T-helper 9 cell (primary cell): ENCODE measurements at places on chromosomes 3 and 15.

DNA sequence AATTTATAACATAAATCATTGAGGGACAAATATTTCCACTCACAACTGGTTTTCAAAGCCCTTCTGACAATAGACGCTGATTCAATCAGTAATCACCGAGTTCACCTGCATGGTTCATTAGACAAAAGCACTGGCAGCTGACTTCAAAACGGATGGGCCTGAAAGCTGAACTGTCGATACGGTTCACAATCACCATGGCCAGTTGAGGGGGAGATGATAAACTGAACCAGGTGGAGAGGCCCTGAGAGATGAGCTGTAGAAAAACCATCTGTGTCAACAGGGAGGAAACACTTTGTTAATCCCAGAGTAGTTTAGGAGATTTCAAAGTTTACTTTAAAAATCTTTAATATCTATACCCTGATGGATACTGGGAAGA is 75.0 kb downstream of the PEX5L start:
- DNase-seq = no peak

DNA sequence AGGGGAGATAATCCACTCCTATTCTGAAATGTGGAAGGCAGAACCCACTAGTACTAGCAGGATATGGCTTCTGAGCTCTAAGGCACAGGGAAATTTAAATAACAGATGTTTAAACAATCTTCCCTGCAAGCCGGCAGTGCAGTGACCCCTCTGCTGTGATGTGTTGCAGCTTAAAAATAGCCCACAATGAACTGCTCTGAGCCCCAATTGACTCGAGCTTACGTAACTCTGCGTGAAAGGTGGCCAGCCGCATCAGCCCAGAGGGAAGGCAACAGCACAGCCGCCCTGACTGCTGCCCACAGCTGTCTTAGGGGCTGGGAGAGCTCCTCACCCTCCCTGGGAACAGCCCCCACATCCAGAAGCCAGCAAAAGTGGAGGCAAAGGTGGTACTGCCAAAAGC is 12.5 kb upstream of the CAMKV start:
- no peak for DNase-seq

- DNase-seq = no peak
These were observed 99.1 kb downstream of the NR1I2 start for GRCh38 chr3:119880966-119881365.

GRCh38 chr3:123679712-123680386 is 95.0 kb upstream of the HACD2 start:
- no peak for DNase-seq

DNA sequence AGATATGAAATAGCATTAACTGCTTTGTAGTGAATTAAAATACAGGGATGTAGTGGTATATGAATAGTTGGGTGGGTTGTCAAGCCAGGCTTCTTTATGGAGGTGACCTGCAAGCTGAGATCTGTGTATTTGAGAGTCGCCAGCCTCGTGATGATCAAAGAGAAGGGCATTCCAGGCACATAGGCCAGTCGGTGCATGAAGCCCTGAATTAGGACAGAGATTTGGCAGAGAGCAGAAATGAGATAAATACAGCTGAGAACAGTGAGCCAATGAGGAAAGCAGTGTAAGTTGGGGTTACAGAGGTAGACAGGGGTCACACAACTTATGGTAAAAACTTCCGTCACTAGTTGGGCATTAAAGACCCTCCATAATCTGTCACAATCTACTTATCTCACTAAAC is 641.9 kb downstream of the OTOL1 start:
- DNase-seq = no peak

GRCh38 chr3:140723576-140723975 is 45.7 kb downstream of the TRIM42 start:
- DNase-seq = no peak

- DNase-seq = no peak
These were observed 291.0 kb upstream of the SATB1 start for GRCh38 chr3:18716101-18716500.

DNA sequence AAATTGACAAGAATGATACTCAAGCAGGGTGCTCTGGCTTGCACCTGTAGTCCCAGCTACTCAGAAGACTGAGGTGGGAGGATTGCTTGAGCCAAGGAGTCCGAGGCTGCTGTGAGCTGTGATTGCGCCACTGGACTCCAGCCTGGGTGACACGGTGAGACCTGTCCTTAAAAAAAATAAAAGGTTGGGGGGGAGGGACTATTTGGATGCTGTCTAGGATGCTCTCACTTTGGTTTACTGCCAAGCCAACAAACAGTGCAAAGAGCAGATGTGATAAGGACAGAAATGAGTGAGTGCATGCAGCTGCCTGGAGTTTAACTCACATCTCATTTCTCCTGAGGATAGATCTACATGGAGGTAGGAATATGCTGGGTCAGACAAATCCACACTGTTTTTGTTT is 130.0 kb downstream of the FRMD4B start:
- DNase-seq = no peak

DNA sequence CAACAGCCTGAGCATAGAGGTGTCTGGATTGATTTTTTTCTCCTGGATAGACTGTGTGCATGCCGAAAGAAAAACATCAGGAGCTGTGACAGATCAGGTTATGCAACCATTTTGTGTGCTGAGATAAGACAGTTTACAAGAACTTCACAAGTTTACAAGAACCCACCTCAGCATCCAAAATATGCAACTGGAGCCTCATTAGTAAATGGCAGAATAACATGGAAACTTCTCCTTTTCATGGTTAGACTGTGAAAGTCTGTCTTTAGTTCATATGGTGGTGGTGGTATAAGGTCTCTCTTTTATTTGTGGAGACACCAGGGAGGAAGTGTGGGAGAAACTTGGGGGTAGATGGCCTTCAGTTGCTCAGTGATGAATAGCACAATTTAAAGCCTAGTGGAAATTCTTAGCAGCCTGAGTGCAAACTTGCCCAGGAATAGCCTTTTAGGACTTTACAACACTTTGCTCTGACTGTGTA is 3.7 kb upstream of the ZNF609 start:
- DNase-seq = no peak

GRCh38 chr3:113783463-113783862 is 36.6 kb downstream of the ATP6V1A start:
- DNase-seq = no peak

DNA sequence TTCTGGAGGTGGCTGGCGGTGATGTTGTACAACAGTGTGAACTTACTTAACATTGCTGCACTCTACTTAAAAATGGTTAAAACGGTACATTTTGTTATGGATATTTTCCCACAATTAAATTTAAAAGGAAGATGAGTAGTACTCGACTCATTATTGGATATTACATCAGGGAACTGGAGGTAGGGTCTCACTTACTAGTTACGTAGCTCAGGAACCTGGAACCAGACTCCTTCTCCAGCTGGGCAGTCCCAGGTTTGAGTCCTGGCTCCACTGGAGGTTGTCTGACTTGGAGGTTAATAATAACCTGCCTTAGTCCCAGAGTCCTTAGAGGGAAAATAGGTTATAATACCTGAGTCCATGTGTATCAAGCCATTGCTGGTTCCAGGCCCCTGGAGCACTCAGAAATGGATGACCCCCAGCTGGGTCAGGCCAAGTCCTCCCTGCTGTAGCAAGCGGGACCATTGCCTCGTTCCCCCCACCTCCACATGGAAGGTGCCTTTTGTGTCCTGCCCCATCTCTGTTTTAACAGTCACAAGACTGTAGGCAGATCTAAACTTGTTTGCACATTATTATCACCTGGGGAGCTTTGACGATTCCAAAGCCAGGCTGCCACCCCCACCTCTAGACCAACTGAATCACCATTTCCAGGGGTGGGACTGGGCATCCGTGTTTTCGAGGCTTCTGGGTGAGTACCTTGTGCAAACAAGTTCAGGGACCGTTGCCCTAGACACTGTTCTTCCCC is 126.6 kb downstream of the IGF1R start:
- DNase-seq = no peak

DNA sequence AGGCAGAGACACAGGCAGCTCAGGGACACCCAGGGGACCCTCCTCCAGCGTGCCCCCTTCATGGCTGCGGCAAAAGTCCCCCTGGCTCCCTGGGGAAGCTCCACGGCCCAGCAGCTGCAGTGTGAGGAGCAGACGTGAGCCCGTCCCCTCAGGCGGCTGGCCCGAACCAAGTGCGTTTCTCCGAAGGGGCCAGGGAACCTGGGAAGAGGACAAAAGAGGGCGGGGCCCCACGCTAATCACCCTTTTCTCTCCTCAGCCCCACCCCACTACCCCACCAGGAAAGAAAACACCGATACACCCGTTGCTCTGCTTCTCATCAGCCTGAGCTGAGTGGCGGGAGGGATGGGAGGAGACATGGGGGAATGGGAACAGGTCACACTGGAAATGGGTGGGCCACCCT is at the start of gene MUC4:
MUC4 (minus strand) TSS at position 174 of the 400 bp plus-strand sequence; CDS start at position 62, 112 bp downstream.
- no peak for DNase-seq

DNA sequence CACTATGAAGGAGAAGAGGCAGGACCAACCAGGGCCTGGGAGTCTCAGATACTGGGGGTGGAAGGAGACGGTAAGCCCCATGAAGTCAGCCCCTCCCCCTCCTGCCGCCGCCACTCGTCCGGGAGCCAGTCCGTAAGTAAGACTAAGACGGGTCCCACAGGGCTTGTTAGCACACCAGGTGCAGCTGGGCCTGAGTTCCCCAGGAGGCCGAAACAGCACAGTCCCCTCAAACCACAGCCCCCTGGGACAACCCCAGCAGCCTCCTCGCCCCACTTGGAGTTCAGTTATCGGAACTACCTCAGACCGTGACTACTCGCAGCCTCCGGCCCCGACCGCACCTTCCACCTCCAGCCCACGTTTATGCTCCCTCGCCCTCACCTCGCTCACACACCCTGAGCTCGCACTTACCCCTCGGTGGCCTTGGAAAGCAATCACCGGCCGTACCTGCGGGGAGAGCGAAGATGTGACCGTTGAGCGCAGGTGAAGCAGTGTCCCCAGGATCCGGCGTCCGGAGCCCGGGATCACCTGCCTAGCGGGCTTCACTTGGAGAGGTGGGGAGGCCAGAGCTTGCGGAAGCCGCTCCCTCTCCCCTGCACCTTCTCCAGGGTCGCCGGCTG is 557 bp downstream of the ELL3 start:
- peak; percentile 10 for DNase-seq

- DNase-seq = no peak
These were observed 470.2 kb upstream of the ADAMTS9 start for GRCh38 chr3:65158023-65158422.

- DNase-seq = no peak
These were observed 15.9 kb upstream of the DRD3 start for GRCh38 chr3:114194750-114195149.

- DNase-seq = no peak
These were observed 2.8 kb downstream of the FURIN start for GRCh38 chr15:90871139-90871715.

- no peak for DNase-seq
These were observed 28.4 kb downstream of the CRTC3 start for GRCh38 chr15:90558171-90558573.

DNA sequence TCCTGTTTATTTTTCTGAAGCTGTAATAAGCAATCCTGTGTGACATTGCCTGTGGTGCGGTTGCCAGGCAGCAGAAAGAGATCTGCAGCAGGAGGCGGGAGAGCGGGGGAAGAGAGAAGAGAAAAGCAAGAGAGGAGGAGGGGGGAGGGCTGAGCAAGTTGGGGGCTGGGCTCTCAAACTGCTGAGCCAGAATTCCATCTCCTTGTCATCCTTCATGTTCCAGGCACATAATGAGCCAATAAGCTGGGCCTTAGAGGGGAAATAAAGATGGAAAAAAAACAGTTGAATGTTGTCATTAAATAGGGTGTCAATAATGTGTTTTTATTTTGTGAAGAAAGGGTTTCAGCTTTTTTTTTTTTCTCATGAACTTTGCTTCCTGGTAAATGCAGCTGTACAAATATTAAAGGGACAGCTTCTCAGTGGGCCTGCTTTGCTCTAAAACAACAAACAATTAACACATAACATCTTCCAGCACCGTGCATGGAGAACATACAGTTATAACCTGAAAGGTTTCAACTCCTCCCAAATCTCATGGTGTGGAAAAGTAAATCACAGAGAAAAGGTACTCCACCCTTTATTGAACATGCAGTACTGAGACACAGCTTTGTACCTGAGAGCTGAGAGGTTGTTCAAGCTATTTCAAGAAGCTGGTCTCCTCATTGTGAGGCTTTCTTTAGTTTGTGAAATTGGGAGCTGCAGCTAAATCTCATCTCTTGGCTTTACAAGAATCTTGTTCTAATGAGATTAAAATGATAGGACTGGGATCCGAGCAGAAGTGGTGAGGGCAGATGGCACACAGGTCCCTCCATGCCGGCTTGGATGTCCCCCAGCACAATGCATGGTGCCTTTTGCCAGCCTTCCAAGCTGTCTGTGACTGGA is 451.1 kb upstream of the KCNMB2 start:
- peak; percentile 3 for DNase-seq

- DNase-seq = no peak
These were observed 721 bp downstream of the ATR start for GRCh38 chr3:142577696-142578328.

GRCh38 chr3:147653367-147653923 is 244.3 kb downstream of the ZIC1 start:
- DNase-seq = no peak

- no peak for DNase-seq
These were observed 48.7 kb downstream of the NAALADL2 start for GRCh38 chr3:174907628-174908407.

GRCh38 chr3:49198161-49198560 is 26.8 kb downstream of the KLHDC8B start:
- no peak for DNase-seq

DNA sequence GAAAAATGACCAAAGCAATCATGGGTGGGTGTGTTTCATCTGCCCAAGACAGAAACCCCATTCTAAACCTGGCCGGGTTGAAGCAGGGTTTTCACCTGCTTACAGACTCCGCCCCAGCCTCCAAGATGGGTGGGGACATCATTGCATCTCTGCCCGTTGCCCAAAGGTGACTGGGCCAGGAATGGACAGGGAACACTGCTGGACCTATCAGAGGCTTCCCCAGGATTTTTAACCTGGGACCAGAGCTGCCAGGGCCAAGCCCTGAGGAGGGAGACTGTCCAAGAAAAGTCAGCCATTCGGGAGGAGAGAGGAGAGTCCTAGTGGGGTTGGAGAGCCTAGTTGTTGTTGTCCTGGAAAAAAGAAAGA is 109.7 kb upstream of the ALDH1A3 start:
- DNase-seq = no peak

- no peak for DNase-seq
These were observed 103.7 kb upstream of the MNS1 start for GRCh38 chr15:56568466-56569167.

GRCh38 chr3:69324362-69325025 is 61.4 kb downstream of the FRMD4B start:
- DNase-seq = no peak

DNA sequence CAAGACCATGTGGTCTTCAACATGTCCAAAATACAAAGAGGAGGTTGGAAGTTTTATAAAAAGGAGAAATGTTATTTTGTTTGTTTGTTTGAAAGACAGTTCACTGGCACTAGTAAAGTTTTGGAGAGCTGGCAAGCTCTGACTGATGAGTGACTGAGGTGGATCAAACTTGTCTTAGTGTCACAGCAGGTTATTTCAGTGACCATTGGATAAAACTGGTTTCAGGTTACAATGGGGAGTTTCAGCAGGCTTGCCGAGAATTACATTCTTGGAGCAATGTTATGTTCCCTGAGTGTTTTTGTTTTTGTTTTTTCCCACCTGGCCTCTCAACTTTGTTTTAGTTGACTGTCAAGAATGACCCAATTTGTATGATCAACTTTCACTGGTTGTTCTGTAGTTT is 414.5 kb upstream of the ARHGEF26 start:
- DNase-seq = no peak

GRCh38 chr3:72655131-72655551 is 193.1 kb downstream of the SHQ1 start:
- DNase-seq = no peak
